Activated CD8-positive, alpha-beta T cell treated with anti-CD3 and anti-CD28 coated beads, Interleukin-2, amount 10 ng/mL, durations not matched to agents 7 days and 5 days (primary cell): ENCODE measurements at places on chromosomes 12 and 14. TPM values are rescaled to one million over a fixed set of nuclear protein-coding genes. Genes with fewer than 3 reads are reported as not detected.

GRCh38 chr14:34325493-34325892, 136.5 kb downstream of the SPTSSA start:
- no peak for DNase-seq

DNA sequence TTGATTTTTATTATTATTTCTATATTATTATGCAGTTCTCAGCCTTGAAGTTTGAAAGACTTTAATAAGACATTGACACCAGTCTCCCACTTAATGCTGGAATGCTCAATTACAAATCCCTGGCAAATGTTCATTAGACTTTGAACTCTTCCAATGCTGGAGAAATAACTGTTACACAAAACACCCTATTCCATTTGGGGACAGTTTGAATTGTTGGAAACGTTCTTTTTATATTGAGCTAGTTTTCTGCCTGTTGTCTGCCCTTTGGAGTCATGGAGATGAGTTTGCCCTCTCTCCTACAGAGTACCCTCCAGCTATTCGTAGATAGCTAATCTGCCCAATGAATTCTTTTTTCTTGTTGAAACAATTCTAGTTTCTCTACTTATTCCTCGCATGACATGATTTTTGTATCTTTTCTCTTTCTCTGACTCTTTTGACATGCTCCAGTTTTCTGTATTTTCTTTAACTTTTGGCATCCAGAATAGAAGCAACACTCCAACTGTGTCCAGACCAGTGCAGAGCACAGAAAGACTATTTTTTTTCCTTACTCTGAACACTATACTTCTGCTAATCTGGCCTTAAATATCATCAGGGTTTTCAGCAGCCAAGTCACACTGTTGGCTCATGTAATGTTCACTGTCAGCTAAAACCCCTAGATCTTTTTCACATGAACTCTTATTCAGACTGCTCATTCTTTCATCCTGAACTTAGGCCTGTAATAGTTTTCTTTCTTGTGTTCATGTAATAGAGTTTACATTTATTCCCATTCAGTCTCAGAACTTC, 379.3 kb downstream of the RAD51B start:
- DNase-seq, result no peak

DNA sequence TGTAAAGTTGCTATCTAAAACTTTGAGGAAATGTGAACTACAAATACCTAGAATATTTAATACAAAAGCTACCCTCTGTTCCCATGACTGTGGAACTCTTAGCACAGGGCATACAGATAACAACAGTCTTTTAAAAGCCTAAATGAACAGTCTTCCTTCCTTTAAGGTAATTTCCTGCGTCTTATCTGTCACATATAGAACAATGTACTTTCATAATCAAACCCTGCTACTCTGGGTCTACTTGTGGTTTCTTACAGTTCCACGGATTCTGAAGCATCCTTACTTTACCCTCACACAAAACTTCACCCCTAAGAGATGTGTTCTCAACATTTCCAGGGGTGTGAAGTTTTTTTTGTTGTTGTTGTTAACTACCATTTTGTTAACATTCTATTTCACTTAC, 5.1 kb downstream of the PKP2 start:
- no peak for DNase-seq

DNA sequence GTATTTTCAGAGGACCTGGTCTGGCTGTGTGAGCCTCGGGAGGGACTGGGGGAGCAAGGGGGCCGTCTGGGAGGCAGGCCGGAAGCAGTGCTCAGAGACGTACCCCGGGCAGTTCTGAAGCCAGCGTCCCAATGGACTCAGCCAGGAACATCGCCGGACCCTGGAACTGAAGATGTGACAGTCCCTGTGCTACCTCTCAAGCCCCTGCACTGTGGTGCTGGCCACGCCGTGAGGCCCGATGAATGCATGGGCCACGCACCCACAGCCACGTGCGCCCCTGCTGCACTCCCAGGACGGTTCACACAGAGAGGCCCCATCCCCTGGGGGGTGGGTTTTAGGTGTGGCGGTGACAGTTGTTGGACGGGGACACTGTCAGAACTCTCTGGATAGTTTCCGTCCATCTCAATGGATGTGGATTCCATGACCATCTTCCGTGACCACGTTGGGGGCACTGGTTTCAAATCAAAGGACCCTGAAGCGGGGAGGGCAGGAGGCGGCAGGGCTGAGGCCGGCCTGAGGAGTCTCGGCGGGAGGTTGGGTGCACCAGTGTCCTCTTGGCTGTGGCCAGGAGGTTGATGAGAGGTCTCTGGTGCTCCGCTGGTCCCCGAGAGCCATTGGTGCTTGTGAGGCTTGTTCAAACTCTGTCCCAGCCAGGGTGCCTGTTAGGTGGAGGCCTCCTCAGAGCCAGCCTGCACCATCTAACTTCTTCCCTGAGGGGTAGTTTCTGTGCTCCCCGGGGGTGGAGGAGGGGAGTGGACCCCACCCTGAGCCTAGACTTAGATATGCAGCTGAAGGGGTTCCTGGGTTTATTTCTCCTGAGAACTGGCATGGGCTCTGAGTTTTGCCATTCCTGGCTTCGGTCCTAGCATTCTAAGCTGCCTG, 36.3 kb upstream of the TSPAN9 start:
- no peak for DNase-seq

DNA sequence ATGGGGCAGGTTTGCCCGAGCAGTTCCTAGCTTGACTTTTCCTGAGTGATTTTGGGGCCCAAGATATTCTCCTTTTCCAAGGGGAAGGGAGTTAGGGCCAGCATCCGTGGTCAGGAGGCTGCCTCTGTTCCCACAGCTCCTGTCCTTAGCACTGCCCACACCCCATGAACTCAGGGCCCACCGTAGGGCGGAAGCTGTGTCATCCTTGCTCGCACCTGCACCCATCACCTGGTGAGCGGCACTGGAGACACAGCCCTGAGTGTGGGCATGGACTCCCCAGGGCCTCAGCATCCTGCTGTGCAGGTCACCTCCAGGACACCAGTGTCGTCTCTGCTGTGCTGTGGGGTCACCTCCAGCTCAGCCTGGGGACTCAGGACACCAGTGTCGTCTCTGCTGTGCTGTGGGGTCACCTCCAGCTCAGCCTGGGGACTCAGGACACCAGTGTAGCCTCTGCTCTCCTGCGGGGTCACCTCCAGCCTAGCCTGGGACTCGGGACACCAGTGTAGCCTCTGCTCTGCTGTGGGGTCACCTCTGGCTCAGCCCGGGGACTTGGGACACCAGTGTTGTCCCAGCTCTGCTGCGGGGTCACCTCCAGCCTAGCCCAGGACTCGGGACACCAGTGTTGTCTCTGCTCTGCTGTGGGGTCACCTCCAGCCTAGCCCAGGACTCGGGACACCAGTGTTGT, 322.9 kb downstream of the ADGRD1 start:
- DNase-seq, result no peak

DNA sequence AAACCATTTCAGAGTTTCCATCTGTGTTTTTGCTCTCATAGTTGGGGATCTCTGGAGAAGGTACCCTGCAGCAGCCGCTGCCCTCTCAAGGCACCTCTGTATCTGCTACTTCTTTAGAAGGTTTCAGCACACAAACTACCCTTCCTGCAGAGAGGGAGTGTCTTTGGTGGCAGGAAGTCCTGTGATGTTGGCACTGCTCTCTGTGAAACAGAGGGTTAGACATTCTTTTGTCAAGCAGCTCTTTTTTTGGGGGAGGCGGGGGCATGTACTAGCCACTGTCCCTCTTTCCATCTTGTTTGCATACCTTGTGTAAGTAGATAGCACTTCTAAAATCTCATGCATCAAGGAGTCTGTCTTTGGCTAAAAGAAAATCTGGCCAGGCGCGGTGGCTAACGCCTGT, 352.6 kb downstream of the BMP4 start:
- no peak for DNase-seq

- no peak for DNase-seq
Observed at GRCh38 chr12:129211862-129212630, 358.8 kb downstream of the GLT1D1 start.

- no peak for DNase-seq
Observed at GRCh38 chr14:68236582-68237458, 417.2 kb downstream of the RAD51B start.

GRCh38 chr12:101946233-101946611, 68.8 kb downstream of the DRAM1 start:
- DNase-seq, result no peak

CFAP251 gene
- 0.70 TPM for total RNA-seq

TMEM116 gene
- total RNA-seq, result 13.1 TPM

RAD9B gene
- 0.68 TPM for total RNA-seq
